Pons (tissue), 1 donor: ENCODE measurements at places on chromosomes 5 and 9.

DNA sequence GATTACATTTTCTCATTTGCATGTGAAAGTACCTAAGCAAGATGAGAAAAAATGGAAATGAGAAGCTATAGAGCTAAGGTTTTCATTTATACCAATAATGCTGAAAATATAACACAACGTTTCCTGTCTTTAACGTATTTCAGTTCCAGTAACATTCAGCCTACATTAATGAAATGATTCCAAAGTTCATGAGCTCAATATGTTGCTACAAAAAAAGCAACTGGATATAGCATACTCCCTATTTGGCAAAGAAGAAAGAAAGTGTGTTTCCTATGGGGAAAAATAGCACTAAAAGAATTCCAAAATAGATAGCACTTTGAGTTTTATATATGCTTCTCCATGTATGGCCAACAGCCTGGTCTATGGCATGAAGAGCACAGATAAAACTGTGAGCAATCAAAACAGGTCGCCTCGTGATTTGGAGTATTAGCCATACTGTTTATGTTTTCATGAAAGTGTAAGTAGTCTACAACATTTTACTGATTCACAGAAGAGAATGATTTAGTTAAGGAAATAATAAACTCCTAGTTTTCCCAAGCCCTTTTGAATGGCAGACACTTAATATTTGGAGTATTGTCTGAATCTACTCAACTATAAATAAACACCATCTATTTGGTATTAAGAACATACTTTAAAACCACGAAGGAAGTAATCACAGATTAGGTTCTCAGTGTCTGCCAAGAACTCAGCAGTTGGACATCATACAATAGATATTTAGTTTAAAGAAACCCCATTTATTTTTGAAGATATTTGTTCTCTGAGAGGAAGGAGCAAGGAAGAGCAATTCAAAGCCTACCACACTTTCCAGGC is 258.7 kb upstream of the RASA1 start:
- DNase-seq, result no peak

GRCh38 chr5:175282611-175283225 is 161.3 kb downstream of the DRD1 start:
- no peak for DNase-seq

DNA sequence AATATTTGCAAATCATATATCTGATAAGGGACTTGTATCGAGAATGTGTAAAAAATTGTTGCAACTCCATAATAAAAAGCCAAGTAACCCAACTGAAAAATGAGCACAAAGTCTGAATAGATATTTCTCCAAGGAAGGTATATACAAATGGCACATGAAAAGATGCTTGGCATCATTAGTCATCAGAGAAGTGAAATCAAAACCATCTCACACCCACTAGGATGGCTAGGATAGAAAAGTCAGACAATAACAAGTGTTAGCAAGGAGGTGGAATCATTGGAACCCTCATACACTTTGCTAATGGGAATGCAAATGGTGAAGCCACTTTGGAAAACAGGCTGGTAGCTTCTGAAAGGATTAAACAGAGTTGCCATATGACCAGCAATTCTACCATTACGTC is 182.7 kb downstream of the ERCC6L2 start:
- DNase-seq, result no peak

GRCh38 chr5:61732369-61732768 is 400.3 kb downstream of the ZSWIM6 start:
- peak; percentile 71 for DNase-seq

DNA sequence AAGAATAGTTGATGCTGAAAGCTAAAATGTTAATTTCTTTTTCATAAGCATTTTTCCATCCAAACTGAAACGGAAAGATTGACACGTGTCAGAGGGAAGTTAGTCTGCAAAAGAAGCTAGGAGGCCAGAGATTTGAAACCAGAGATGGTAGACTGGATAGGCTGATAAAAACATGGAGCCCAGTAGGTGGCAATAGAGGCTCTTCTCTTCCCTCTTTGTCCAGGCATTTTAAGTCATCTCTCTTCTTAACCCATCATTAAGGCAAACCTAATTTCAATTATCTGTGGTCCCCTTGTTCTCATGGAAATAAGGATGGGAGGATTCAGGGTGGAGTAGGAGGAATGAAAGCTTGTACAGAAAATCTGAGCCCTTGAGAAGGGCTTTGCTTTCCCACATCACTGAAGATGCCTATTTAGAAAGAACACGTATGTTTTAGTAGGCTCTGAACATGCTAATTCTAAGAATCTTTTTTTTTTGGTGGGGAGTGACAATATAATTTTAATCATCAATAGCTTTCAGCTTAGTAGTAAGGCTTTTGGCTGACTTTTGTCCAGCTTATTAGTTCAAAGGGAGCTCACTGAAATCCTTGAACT is 66.6 kb downstream of the ZNF474 start:
- peak; percentile 79 for DNase-seq

- no peak for DNase-seq
These were observed 997.5 kb upstream of the CTNND2 start for GRCh38 chr5:12901696-12902095.

- DNase-seq, result no peak
These were observed 123.5 kb upstream of the LMX1B start for GRCh38 chr9:126490214-126490631.

DNA sequence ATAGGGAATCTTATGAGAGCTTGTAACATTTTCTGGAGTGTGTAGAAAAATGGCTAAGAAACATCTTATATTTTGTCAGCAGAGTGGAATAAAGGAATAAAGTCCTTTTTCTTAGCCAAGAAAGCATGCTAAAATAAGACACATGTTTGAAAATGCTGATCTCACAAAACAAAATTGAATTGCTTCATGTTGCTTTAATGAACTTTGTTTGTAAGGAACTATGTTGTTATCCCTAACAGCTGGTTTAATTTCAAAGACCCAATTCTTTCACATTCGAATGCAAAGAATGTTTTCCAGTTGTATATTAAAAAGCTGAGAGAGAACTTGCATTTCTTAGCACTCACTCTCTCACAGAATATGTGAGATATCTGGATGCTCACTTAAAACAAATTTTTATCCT is 107.6 kb downstream of the MUSK start:
- peak; percentile 33 for DNase-seq

DNA sequence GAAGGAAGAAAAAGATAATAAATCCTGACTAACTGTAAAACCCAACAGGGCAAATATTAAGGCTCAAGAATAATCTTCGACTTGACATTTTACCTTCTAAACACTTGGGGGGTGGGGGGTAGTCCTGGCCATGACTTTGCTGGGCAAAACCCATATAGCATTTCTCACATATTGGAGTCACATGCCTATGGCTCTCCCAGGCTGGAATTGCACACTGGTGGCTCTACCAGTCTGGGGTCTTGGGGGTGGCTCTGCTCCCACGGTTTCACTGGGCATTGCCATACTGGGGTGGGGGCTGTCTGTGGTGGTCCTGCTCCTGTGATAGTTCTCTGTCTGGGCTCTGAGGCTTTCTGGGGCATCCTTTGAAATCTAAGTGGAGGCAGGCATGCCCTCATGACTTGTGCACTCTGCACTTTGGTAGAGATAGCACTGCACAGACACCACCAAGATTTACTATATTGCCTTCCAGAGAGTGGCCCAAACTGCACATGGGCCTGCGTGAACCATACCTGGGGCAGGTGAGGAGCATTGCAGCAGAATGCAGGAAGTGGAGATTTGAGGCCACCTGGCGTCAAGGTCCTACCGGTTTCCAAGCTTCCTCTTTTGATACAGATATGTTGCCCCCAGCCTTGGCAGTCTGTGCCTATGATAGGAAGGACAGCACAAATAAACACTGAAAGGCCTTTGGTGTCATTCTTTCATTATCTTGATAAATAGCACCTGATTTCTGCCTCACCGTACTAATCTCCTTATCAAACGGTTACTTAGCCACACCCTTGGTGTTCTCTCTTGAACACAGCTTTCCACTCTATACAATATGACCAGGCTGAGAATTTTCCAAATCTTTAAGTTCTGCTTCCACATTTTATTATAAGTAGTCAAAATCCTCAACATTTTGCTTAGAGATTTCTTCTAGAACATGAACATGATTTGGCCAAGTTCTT is 29.8 kb downstream of the BAAT start:
- no peak for DNase-seq

- DNase-seq, result no peak
These were observed 55.3 kb downstream of the IL33 start for GRCh38 chr9:6270896-6271295.

GRCh38 chr5:139982157-139982974 is 60.7 kb downstream of the NRG2 start:
- no peak for DNase-seq

GRCh38 chr9:136700304-136700703 is 12.1 kb upstream of the DIPK1B start:
- DNase-seq, result no peak

DNA sequence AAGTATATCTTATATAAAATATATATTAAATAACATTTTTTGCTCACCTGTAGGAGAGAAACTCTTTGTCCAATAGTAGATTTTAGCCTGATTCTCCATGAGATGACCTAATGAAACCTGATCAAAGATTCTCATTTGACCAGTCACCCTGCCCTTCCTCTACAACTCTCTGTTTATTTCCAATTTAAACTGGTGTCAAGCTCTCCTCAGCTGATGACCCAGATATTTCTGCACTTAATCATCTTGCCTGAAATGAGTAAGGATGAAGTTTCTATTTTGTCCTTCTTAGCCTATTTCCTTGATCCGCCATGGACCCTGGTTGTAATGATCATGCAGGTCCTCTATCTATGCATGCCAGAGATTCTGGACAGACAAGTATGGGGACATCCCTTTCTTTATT is 179.3 kb upstream of the FGF10 start:
- DNase-seq, result no peak

GRCh38 chr5:32584646-32585045 is 711 bp upstream of the SUB1 start:
- DNase-seq, result no peak

DNA sequence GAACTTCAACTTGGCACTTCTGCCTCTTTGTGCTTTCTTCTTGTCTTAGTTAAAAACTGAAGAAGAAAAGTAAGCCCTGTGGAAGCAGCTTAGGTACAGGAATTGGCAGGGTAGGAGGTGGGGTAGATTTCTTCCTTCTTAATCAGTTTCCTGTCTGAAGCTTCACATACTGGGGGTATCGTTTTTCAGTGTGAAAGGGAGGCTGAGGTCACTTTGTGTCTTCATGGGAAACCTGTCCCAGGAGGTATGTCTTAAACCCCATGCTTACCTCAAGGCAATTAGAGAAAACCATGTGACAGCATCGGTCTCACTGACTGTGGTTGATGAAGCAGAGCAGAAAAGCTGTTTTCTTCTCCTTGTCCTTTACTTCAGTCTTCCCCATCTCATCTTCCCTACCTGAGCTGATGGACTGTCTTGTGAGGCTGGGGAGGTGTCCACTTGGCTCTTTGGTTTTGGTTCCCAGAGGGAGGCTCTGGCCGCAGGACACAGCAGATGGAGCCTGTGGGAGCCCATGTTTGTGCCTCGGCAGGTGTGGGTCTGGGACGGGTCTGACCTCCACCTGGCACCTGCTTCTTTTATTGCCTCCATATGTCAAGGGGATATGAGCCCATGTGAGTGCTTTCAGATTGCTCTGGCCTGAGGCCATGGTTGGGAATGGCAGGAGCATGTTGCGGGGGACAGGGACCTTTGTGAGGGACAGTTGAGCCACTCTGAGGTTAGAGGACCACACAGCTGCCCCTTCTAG is 47.0 kb downstream of the SH3GL2 start:
- DNase-seq, result no peak

GRCh38 chr5:55860288-55860687 is 9.1 kb downstream of the IL31RA start:
- no peak for DNase-seq
